ENCODE measurements at places on chromosomes 12 and 14. TPM values are rescaled to one million over a fixed set of nuclear protein-coding genes. Genes with fewer than 3 reads are reported as not detected.

- H3K36me3 ChIP-seq: no peaks in the 10 kb centered on the region
- no peak overlapping the region for H3K27ac ChIP-seq
- no peak for DNase-seq
- no peaks in the 10 kb centered on the region for H3K27me3 ChIP-seq
- peaks cover 11% of the 10 kb centered on the region for H3K4me1 ChIP-seq
- H3K4me3 ChIP-seq: no peak overlapping the region
Measured at GRCh38 chr12:92393504-92393903, 247.9 kb upstream of the BTG1 start.

Gene SRRM4
- total RNA-seq: not detected

DNA sequence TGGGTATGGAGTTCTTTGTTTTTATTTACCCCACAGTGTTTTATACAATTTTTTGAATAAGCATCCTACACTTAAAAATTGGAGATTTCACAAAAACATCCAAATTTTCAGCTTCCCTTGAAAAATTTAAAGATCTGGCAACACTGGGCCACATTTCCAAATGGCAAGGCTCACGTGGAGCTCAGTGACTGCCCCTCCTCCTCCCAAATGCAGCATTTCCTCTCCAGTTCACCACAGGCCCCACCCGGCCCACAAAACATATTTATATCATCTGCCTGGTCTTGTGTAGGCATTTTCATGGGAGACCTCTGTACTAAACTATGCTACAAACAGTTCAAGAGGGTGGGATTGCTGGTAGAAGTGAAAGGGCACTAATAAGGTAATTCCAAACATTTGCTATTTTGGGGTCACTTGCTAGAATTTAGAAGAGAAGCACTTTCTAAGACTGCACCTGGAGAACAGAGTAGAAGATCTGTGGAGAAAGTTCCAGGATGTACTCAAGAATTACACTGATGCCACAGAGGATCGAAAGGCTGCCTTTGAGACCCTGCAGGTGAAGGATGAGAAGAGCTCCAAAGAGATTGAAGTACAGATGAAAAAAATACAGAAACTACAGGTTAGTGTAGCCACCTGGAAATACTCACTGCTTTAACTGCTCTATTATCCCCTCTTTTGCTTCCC, 7.3 kb downstream of the FKBP11 start:
- H3K27ac ChIP-seq: no peak overlapping the region
- DNase-seq: no peak
- no peak overlapping the region for H3K4me3 ChIP-seq
- H3K36me3 ChIP-seq: 0 out of 2 replicates have a peak, but pooled peaks cover 4% of the 10 kb centered on the region

- peak; percentile 28 for DNase-seq
- H3K27me3 ChIP-seq: no peaks in the 10 kb centered on the region
- H3K4me3 ChIP-seq: no peak overlapping the region
Measured at GRCh38 chr14:43003845-43004244, 1397.2 kb downstream of the LRFN5 start.

GRCh38 chr12:90896164-90896563, 58.8 kb downstream of the CCER1 start:
- no peaks in the 10 kb centered on the region for H3K27me3 ChIP-seq
- H3K4me1 ChIP-seq: 0 out of 2 replicates have a peak, but pooled peaks cover 5% of the 10 kb centered on the region
- no peak overlapping the region for H3K27ac ChIP-seq
- no peaks in the 10 kb centered on the region for H3K36me3 ChIP-seq
- DNase-seq: no peak

Gene TAOK3
- 11.2 TPM for total RNA-seq

DNA sequence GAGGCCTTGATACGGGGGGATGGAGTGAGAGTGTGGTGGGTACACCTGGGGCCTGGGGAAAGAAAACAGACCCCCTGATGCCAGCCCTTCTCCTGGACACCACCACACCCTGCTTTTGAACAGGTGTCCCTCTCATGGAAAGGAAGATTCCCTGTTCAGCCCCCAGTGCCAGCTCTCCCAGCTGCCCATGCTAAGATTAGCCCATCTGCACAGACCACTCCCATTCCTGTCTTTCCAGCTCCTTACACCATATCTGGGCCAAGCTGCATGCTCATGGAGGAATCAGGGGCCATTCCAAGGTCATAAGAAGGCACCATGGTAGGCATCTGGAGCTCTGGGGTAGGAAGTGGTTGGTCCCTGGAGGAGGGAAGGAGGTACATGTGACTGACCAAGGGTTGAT, 9.6 kb downstream of the NAB2 start:
- H3K27me3 ChIP-seq: peaks cover 10% of the 10 kb centered on the region
- H3K4me1 ChIP-seq: peaks cover 3% of the 10 kb centered on the region
- DNase-seq: no peak

- H3K4me1 ChIP-seq: no peaks in the 10 kb centered on the region
- H3K27ac ChIP-seq: no peak overlapping the region
- no peaks in the 10 kb centered on the region for H3K27me3 ChIP-seq
- no peak for DNase-seq
Measured at GRCh38 chr12:85549640-85550039, 269.6 kb downstream of the ALX1 start.

GRCh38 chr12:107144990-107145389, 51.6 kb upstream of the CRY1 start:
- H3K4me1 ChIP-seq: no peaks in the 10 kb centered on the region
- no peak overlapping the region for H3K27ac ChIP-seq
- no peak for DNase-seq
- no peak overlapping the region for H3K4me3 ChIP-seq
- no peaks in the 10 kb centered on the region for H3K27me3 ChIP-seq
- no peaks in the 10 kb centered on the region for H3K36me3 ChIP-seq

DNA sequence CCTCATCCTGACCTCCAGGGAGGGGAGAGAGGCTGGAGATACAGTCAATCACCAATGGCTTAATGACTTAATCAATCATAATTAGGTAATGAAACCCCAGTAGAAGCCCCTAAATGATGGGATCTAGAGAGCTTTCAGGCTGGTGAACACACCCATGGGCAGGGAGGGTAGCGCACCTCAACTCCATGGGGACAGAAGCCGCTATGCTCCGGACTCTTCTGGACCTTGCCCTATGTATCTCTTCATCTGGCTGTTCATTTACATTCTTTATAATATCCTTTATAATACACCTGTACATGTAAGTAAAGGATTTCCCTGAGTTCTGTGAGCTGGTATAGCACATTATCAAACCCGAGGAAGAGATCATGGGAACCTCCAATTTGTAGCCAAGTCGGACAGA, 205.9 kb downstream of the STXBP6 start:
- no peak overlapping the region for H3K4me3 ChIP-seq
- H3K27ac ChIP-seq: no peak overlapping the region
- H3K4me1 ChIP-seq: peaks cover 5% of the 10 kb centered on the region
- DNase-seq: no peak
